HFF-Myc (cell line): ENCODE measurements at places on chromosomes 12 and 14.

- DNase-seq: no peak
Observed at GRCh38 chr14:65279510-65279909, 133.0 kb upstream of the FUT8 start.

- DNase-seq: peak; percentile 21
Observed at GRCh38 chr12:13534645-13535398, 338.3 kb downstream of the EMP1 start.

GRCh38 chr12:14850929-14851663, 7.8 kb upstream of the ART4 start:
- DNase-seq: no peak

- DNase-seq: no peak
Observed at GRCh38 chr12:115932066-115932465, 345.4 kb downstream of the MED13L start.

DNA sequence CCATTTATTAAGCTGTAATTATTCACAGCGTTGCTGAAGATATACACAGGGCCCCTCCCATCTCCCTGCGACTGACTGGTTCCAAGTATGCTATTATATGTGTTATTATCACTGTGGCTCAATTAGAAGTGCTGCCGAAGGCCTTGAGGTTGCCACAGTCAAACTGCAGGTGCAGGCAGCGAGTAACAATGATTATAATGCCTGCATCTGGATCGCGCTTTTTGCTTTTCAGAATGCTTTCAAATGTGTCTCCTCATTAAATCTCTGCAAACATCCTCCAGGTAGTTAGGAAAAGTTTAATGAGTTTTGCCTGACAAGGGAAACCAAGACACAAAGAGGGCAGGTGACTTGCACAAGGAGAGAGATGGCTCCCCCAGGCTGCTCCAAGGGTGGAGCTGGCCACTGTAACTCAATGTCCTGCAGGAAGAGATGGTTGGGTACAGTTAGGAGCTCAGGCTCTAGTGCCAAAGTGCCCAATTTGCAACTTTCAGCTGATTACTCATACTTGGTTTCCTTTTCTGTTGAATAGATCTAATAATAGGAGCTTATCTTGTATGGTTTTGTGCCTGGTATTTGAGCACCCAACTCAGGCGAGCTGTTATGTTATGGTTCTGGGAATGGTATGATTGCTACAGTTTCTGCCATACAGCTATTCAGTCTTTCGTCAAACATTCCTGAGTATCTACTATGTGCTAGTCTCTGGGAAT, 1.7 kb upstream of the SYNE3 start:
- DNase-seq: no peak

GRCh38 chr14:72701605-72702004, 192.3 kb downstream of the DPF3 start:
- no peak for DNase-seq

DNA sequence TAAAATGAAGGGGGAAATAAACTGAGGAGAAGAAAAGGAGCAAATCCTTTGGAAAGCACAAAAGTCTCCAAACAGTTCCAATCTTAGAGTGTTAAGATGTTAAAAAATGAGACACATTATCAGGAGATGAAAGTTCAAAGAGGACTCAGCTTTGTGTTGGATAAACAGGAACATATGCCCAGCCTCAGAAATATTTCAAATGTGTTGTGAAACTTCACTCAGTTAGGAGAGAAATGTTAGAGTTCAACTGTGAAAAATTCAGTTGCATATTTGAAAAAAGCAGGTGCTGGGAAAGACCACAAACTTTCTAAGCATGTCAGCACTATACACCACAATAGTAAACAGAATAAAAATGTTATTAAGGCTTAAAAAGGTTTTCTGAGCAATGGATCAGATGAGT, 136.8 kb upstream of the PRKD1 start:
- no peak for DNase-seq

DNA sequence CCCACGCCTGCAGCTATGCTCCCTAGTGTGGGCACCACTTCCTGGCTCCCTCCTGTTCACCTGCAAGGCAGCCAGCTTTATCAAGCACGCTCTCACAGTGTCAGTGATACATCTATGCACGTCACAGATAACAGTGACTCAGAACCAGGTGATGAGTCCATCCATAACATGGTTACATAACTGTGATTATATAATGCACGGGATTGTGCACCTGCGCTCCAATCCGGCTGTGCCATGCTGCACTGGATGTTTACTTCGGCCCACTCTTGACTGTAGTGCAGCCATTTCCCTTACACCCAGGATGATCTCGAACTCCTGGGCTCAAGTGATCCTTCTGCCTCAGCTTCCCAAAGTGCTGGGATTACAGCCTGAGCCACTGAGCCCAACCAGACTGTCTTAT, 38.4 kb upstream of the CEP83 start:
- no peak for DNase-seq

DNA sequence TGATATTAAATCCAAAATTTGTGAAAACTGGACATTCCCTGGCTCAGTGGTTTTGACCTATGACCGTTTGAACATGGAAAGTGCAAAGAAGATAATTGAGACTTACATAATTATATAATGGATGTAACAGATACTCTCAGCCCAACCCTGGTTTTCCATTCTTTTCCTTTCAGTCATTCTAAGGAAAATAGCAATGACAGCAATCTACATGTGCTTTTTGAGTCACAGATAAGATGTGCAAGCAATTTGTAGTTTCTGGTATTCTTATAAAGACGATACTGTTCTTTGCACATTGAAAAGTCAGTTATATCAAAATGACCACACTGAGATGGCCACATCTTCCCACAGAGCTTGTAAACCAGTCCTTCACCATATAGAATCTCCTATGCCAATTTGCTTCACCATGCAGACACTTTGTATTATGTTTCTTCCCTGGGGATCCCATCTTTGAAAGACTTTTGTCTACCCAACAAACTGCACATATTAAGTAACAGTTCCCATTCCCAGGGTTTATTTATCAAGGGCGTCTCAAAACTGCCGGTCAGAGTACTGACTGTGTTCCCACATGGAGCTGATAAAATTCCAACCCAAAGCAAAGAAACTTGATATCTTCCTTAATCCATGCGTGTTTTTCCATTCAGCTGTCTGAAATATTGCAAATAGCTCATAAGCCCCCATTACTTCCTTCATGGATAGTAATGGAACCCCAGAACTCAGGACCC, 34.8 kb downstream of the PLXNC1 start:
- DNase-seq: no peak

- no peak for DNase-seq
Observed at GRCh38 chr14:69274321-69274720, 14.4 kb downstream of the GALNT16 start.

DNA sequence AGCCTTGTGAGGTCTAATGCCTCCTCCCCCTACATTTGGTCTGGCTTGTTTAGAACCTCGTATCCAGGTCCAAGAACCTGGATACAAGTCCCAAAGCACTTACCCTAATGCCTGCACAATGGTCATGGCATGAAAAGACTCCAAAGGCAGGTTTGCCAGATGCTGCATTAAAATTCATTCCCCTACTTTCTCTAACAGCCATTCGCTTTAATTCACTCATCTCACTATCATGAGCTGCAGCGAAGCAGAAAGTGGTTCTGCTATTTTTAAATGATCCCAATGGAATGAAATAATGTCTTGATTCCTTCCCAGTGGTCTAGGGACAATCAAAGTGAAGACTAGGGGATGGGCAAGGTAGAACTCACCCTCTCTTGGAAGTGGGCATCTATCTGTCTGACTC, 72.5 kb upstream of the MAX start:
- DNase-seq: no peak

- DNase-seq: no peak
Observed at GRCh38 chr14:60723116-60723906, 840 bp downstream of the SIX4 start.

DNA sequence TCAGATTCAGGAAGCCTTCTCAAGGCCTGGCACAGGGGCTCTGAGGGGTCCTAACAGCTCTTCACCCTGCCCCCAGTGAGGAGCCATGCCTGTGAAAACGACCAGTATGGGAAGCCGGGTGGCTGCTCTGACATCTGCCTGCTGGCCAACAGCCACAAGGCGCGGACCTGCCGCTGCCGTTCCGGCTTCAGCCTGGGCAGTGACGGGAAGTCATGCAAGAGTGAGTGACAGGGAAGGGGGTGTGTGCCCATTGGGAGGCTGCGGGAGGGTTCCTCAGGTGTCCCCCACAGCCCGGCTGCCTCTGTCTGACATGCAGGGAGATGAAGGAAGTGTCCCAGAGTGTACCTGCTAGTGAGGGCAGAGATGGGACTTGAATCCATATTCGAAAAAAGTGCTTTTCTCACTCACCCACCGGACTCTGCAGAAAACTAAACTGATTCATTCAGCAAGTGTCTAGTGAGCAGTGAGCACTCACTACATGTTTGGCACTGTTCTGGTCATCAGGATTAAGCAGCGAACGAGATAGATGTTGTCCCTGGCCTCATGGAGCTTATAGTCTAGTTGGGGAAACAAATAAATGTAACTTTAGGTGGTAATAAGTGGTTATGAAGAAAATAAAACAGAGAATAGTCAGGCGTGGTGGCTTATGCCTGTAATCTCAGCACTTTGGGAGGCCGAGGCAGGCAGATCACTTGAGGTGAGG, 9.4 kb upstream of the LRP1-AS start:
- DNase-seq: no peak

GRCh38 chr12:42967850-42968249, 378.3 kb upstream of the PRICKLE1 start:
- DNase-seq: no peak

- no peak for DNase-seq
Observed at GRCh38 chr12:63849106-63849620, 4.7 kb downstream of the SRGAP1 start.

DNA sequence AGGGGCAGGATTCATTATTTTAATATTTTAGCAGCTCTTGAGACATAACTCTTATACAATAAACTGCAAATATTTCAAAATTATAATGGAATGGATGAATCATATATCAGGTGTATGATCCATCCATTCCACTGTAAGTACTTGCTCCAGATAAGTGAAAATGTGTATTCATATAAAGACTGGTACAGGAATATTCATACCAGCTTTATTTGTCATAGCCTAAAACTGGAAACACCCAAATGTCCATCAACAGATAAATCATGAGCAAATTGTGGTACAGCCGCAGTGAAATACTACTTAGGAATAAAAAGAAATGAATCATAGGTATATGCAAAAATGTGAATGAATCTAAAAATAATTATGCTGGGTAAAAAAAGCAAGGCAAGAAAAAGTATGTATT, 263.6 kb upstream of the SYT10 start:
- no peak for DNase-seq

GRCh38 chr12:51421266-51421884, 3.3 kb upstream of the SLC4A8 start:
- DNase-seq: peak; percentile 27

GRCh38 chr14:33590891-33591630, 359.8 kb downstream of the EGLN3 start:
- DNase-seq: no peak

DNA sequence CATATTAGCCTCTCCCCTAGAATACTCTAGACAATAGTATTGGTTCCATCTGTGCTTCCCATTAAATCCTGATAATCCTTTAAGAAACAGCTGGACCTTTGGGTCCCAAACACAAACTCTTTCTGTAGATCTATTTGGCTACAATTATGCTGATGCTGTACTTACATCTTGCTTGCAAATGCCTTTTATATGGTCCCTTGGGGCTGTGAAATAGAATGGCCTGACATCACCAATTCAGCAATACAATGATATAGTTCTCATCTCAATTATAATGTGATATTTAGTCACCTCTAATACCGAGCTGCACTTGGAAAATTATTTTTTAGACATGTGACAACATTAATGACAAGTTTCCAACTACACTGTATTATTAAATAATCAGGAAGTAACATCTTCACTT, 261.5 kb downstream of the SOX5 start:
- DNase-seq: no peak

DNA sequence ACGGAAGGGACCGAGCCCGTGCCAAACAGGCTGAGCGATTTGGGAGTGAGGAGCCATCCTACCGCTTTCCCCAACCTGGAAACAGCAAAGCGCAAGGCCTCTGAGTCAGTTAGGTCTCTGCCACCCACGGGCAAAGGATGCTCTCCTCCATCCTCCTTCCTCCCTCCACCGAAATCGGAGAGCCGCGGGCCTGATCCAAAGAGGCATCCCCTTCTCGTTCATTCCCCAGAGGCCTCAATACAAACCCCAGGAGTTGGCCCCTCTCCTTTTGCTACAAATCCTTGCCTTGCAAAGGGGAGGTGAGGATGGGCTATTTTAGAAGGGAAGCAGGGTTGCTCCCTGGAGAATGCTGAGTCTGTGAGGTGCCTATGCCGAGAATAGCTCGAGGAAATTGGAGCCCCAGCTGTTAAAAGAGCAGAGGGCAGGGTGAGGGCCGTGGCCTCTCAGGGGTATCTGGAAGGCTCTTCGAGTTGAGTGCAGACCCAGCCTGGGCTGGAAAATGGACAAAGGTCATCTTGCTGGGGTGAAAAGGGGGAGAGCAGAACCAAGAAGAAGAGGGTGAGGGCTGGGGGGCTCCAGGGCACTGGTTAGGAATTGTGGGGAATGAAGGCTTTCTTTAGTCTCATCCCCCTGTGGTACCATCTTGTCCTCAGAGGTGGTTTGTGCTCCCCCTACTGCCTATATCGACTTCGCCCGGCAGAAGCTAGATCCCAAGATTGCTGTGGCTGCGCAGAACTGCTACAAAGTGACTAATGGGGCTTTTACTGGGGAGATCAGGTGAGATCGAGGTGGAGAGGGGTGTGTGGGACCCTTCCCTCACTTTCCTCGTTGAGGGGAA, 1.1 kb downstream of the TPI1 start:
- no peak for DNase-seq

DNA sequence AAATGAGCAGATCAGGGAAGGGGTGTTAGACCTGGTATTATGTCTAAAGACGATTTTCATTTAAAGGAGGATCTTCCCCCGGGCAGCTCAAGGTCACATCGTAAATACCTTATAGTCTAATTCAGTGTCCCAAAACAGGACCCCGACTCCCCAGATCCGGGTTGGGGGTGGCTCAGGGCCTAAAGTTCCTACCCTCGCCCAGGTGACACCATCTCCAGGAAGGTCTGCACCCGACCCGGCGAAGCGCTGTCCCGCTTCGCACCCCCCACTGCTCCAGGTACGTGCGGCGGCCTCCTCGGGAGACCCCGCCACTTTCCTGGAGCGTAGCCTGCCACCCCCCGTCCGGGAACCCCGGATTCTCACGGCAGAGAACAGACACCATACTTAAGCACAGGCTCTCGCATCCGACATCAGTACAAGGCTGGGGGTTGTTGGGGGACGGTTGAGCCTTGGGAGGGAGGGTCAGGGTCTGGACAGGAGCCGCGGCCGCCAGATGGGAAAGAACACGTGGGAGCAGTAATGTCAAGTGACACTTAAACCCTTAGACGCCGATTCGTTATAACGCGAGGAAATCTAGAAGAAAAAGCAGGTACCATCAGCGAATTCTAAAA, 556 bp downstream of the TIMM9 start:
- DNase-seq: peak; percentile 25

- peak; percentile 25 for DNase-seq
Observed at GRCh38 chr14:55160989-55161388, 30.4 kb downstream of the DLGAP5 start.

DNA sequence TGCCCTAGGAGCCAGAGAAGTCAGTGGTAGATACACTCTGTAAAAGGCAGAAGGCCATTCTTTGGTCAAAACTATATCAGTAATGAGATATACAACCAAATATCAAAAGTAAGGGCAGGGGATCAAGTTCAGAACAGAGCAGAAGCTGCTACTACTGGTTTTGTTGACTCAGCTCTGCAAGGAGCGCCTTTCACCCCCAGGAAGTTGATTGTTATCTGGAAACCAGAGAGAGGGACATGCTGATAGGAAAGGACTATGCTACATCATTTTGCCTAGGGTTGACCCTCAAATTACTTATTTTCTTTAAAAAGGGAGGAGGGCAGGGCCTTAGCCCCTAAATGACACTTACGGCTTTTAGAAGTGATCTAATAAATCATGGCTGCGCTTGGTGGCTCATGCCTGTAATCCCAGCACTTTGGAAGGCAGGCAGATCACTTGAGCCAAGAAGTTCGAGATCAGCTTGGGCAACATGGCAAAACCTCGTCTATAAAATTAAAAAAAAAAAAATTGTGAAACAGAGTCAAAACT, 194.0 kb downstream of the KLHL28 start:
- no peak for DNase-seq
